ENCODE measurements at places on chromosomes 5 and 9. TPM values are rescaled to one million over a fixed set of nuclear protein-coding genes. Genes with fewer than 3 reads are reported as not detected.

KIF3A gene
- 11.3 TPM for total RNA-seq

PCDHGA5 gene
- total RNA-seq, result 1.5 TPM

GLRA1 gene
- not detected for total RNA-seq

ROPN1L gene
- total RNA-seq, result 0.17 TPM

VCAN gene
- 99.3 TPM for total RNA-seq

EPB41L4A gene
- total RNA-seq, result 1.1 TPM

ERCC6L2 gene
- total RNA-seq, result 73.5 TPM

ANP32B gene
- 8.2 TPM for total RNA-seq

PCDHGA6 gene
- total RNA-seq, result 2.7 TPM

NRG2 gene
- 0.17 TPM for total RNA-seq

FRRS1L gene
- total RNA-seq, result not detected

KCTD16 gene
- total RNA-seq, result 0.33 TPM

LCN1 gene
- total RNA-seq, result not detected

LOX gene
- total RNA-seq, result 28.0 TPM

BNC2 gene
- total RNA-seq, result 0.09 TPM

ATP10B gene
- total RNA-seq, result 0.33 TPM

PCDHA9 gene
- total RNA-seq, result 0.83 TPM

DDX4 gene
- total RNA-seq, result not detected

CDO1 gene
- total RNA-seq, result 1.8 TPM

PPP3R2 gene
- not detected for total RNA-seq

SHC3 gene
- total RNA-seq, result 0.08 TPM

HSPB3 gene
- not detected for total RNA-seq

INSL6 gene
- not detected for total RNA-seq

OR1J2 gene
- not detected for total RNA-seq

PIP5KL1 gene
- total RNA-seq, result 6.7 TPM

HTR1A gene
- not detected for total RNA-seq

EFCAB9 gene
- not detected for total RNA-seq
